ENCODE measurements at places on chromosomes 11 and 22. TPM values are rescaled to one million over a fixed set of nuclear protein-coding genes. Genes with fewer than 3 reads are reported as not detected.

CTNND1 gene
- 121 TPM for total RNA-seq

- no peak for DNase-seq
Measured at GRCh38 chr11:119445850-119446249, 22.9 kb upstream of the THY1 start.

DNA sequence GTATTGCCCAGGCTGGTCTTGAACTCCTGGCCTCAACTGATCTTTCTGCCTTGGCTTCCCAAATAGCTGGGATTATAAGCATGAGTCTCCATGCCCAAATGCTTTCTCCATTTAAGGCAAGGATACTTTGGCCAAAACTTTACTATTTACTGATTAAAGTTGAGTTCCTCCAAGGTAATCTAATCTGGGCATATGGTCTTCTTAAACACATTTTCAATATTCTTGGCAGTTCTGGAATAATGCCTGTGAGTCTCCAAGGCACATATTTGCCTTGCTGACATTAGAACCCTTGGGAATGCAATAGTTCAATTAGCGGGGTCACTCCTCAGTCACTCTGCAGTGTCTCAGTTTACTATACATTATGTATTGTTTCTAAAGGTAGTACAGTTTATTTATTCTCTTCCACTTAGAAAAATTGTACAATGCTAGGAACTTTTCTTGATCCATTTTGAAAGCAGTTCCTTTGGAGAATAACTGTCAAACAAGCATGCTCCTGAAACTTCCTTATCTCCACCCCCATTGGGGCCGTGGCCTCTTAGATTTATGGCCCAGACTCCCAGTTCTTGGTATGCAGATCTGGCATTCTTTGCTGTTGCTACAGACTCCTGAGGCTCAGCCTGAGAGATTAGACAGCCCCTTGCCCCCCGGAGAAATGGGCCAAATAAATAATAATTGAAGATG is 13.1 kb upstream of the RAB38 start:
- no peak for DNase-seq

DNA sequence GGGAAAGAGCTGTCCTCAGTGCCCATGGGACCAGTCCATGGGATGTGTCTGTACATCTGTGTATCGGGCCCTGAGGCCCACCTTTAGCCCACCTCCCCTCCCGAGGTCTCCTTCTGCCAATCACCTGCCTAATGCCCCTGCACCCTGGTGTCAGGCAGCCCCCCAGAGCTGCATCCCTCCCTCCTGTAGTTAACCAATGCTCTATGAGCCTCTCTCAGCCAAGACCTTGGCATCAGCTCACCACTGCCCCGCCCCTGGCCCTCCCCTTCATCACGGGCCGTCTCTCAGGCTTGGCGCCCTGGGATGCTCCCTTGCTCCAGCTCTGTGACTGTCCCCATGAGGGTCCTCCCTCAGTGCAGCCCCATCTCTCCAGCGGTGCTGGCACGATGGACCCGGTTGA is 18.5 kb downstream of the MGAT3 start:
- DNase-seq: no peak

Measured in PC-3 (cell line).